Lung (tissue), 17 donors: ENCODE measurements at places on chromosomes 16 and 17. TPM values are rescaled to one million over a fixed set of nuclear protein-coding genes. Genes with fewer than 3 reads are reported as not detected.

- no peak overlapping the region for H3K4me3 ChIP-seq
- H3K36me3 ChIP-seq = no peaks in the 10 kb centered on the region
- H3K4me1 ChIP-seq = peaks cover 48% of the 10 kb centered on the region
- H3K27ac ChIP-seq = no peak overlapping the region
- H3K27me3 ChIP-seq = no peaks in the 10 kb centered on the region
- no peak for DNase-seq
Measured at GRCh38 chr17:57938061-57938502, 17.1 kb downstream of the CUEDC1 start.

CLEC18B gene
- 1.9 TPM for total RNA-seq

- peak overlapping the region; percentile 99 for H3K27ac ChIP-seq
- H3K4me1 ChIP-seq = peaks cover 19% of the 10 kb centered on the region
- H3K27me3 ChIP-seq = no peaks in the 10 kb centered on the region
- H3K4me3 ChIP-seq = peak overlapping the region; percentile 96
Measured at GRCh38 chr17:78359321-78359996, 418 bp downstream of the SOCS3 start.

GRCh38 chr17:19344311-19345066 lies 18.0 kb downstream of the B9D1 start:
- H3K36me3 ChIP-seq = peaks cover 2% of the 10 kb centered on the region
- no peak for DNase-seq
- H3K27ac ChIP-seq = no peak overlapping the region
- H3K27me3 ChIP-seq = no peaks in the 10 kb centered on the region

- peaks cover 3% of the 10 kb centered on the region for H3K27me3 ChIP-seq
- no peak overlapping the region for H3K27ac ChIP-seq
- no peak overlapping the region for H3K4me3 ChIP-seq
- H3K36me3 ChIP-seq = no peaks in the 10 kb centered on the region
Measured at GRCh38 chr16:82242201-82242600, 72.2 kb upstream of the MPHOSPH6 start.

GLG1 gene
- 156 TPM for total RNA-seq

- H3K27me3 ChIP-seq = no peaks in the 10 kb centered on the region
- no peak overlapping the region for H3K27ac ChIP-seq
- H3K4me3 ChIP-seq = no peak overlapping the region
- no peaks in the 10 kb centered on the region for H3K36me3 ChIP-seq
Measured at GRCh38 chr16:53007095-53007494, 45.6 kb downstream of the CHD9NB start.

- H3K27ac ChIP-seq = peak overlapping the region; percentile 93
- no peak for DNase-seq
- peaks cover 2% of the 10 kb centered on the region for H3K36me3 ChIP-seq
- peak overlapping the region; percentile 78 for H3K4me3 ChIP-seq
- no peaks in the 10 kb centered on the region for H3K27me3 ChIP-seq
- peaks cover 45% of the 10 kb centered on the region for H3K4me1 ChIP-seq
Measured at GRCh38 chr16:67846063-67846319, 742 bp upstream of the NUTF2 start.

DNA sequence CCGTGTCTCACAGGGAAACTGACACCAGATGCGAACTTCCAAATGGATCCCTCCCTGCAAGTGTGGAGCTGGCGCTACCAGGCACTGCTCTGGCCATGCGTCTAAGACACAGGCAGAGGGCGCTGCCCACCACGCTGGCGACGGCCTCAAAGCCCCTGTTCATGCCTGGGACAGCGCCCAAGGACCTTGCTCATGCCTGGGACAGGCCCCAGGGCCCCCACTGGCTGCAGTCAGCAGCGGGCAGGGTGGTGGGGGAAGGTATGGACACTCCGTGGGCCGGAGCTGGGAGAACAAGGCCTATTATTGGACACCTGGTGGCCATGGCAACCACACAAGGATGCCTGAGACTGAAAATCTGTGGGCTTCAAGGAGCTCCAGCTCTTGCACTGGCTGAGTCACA lies 8.8 kb downstream of the ZG16B start:
- no peaks in the 10 kb centered on the region for H3K4me1 ChIP-seq
- no peak overlapping the region for H3K27ac ChIP-seq
- H3K27me3 ChIP-seq = no peaks in the 10 kb centered on the region
- DNase-seq = peak; percentile 54
- H3K4me3 ChIP-seq = no peak overlapping the region

DNA sequence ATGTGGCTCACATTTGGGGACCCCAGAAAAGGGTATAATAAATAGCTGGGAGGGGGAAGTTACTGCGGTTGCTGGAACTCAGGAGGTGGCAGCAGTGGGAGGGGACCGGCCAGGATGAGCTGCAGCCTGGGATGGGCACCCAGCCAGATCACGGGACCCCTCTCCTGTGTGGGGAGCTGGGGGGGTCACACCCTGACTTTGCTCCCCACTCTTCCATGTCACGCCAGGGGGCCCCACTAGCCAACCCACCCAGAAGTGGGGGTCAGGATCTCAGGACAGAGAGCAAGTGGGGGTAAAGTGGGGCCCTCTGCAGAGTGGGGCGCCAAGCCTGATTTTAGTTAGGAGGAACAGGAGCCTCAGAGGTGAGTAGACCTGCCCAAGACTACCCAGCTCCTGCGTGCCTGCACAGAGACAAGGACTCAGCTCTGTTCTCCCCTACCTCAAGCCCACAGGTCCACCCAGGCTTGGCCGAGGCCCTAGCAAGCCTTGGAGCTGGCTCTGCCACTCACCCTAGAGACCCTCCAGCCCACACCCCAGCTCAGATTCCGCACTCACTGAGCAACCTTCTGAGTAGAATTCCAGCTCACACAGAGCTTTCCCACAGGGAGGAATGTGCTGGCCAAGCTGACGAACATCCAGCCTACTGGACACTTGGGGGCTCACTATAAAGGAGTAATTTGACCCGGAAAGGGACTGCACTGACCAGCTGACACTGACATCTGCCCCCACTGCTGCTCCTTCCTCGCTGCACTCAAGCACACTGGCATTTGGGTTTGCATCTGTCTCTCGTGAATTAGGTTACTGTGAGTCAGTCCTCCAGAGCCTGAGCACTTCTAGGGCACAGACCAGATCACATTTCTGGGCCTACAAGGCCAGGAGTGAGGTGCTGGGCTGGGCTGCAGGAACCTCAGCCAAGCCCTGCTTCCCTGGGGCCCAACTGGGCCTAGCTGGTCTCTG lies 310.1 kb downstream of the C16orf95 start:
- no peak for DNase-seq
- no peak overlapping the region for H3K27ac ChIP-seq
- H3K4me1 ChIP-seq = no peaks in the 10 kb centered on the region
- H3K36me3 ChIP-seq = no peaks in the 10 kb centered on the region
- no peak overlapping the region for H3K4me3 ChIP-seq
- H3K27me3 ChIP-seq = no peaks in the 10 kb centered on the region

TBC1D3L gene
- 5.1 TPM for total RNA-seq

GRCh38 chr16:83771306-83771942 lies 36.4 kb upstream of the HSBP1 start:
- H3K4me1 ChIP-seq = peaks cover 3% of the 10 kb centered on the region
- peak overlapping the region; percentile 57 for H3K27ac ChIP-seq
- H3K4me3 ChIP-seq = no peak overlapping the region

- no peak overlapping the region for H3K27ac ChIP-seq
- H3K27me3 ChIP-seq = no peaks in the 10 kb centered on the region
- H3K4me1 ChIP-seq = no peaks in the 10 kb centered on the region
- no peak for DNase-seq
Measured at GRCh38 chr16:48912360-48912759, 302.4 kb upstream of the N4BP1 start.

DNA sequence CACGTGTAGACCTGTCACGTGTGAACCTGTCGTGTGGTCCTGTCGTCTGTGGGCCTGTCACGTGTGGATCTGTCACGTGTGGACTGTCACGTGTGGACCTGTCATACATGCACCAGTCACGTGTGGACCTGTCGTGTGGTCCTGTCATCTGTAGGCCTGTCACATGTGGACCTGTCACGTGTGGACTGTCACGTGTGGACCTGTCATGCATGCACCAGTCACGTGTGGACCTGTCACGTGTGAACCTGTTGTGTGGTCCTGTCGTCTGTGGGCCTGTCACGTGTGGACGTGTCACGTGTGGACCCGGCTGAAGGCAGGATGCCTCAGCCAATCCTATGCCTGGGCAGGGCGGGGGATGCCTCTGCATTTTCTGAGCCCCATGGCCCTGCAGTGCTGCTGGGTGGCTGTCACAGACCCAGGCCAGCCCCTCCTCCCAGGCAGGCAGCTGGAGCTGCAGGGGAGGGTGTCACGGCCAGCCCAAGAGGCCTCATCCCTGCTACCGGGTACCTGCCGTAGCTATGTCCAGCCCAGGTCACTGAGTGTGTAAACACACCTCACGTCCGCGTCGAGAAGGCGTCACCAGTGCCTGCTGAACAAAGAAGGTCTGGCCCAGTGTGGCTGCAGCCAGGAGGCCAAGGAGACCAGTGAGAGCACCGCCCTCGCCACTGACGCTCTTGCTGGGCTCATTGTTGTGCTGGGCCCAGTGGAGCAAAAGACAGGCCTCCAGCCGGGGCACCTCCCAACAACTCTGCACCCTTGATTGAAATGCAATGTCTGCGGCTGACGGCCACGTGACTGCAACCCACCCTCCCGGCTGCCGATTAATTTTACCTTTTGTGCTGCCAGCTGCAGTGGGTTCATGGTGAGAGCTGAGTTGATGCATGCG lies 18.6 kb upstream of the ACSF3 start:
- H3K27me3 ChIP-seq = no peaks in the 10 kb centered on the region
- no peak overlapping the region for H3K4me3 ChIP-seq
- no peaks in the 10 kb centered on the region for H3K36me3 ChIP-seq
- no peak overlapping the region for H3K27ac ChIP-seq
- DNase-seq = no peak
- H3K4me1 ChIP-seq = no peaks in the 10 kb centered on the region

- H3K4me1 ChIP-seq = peaks cover 15% of the 10 kb centered on the region
- no peak overlapping the region for H3K4me3 ChIP-seq
- H3K27ac ChIP-seq = no peak overlapping the region
- peaks cover 2% of the 10 kb centered on the region for H3K36me3 ChIP-seq
- no peak for DNase-seq
Measured at GRCh38 chr16:85372627-85373372, 240.3 kb upstream of the GSE1 start.

GRCh38 chr16:87384162-87384874 lies 742 bp upstream of the FBXO31 start:
- H3K27me3 ChIP-seq = no peaks in the 10 kb centered on the region
- peak overlapping the region; percentile 90 for H3K27ac ChIP-seq
- peak overlapping the region; percentile 88 for H3K4me3 ChIP-seq

MT4 gene
- total RNA-seq = not detected

- no peaks in the 10 kb centered on the region for H3K27me3 ChIP-seq
- H3K4me1 ChIP-seq = no peaks in the 10 kb centered on the region
- no peak for DNase-seq
- H3K36me3 ChIP-seq = no peaks in the 10 kb centered on the region
- H3K27ac ChIP-seq = no peak overlapping the region
Measured at GRCh38 chr16:57916735-57917438, 54.0 kb downstream of the CNGB1 start.

GRCh38 chr16:89695875-89696669 lies 5.4 kb downstream of the SPATA2L start:
- no peak overlapping the region for H3K27ac ChIP-seq
- peaks cover 13% of the 10 kb centered on the region for H3K4me1 ChIP-seq
- peaks cover 22% of the 10 kb centered on the region for H3K36me3 ChIP-seq

- no peaks in the 10 kb centered on the region for H3K4me1 ChIP-seq
- H3K36me3 ChIP-seq = no peaks in the 10 kb centered on the region
- no peaks in the 10 kb centered on the region for H3K27me3 ChIP-seq
- DNase-seq = no peak
- no peak overlapping the region for H3K27ac ChIP-seq
Measured at GRCh38 chr17:28320215-28321061, 1.4 kb downstream of the TMEM97 start.

GRCh38 chr17:45790296-45790922 lies 6.3 kb downstream of the CRHR1 start:
- peaks cover 3% of the 10 kb centered on the region for H3K4me1 ChIP-seq
- H3K27ac ChIP-seq = no peak overlapping the region
- no peak overlapping the region for H3K4me3 ChIP-seq
- peaks cover under 1% of the 10 kb centered on the region for H3K27me3 ChIP-seq
- no peak for DNase-seq
- H3K36me3 ChIP-seq = no peaks in the 10 kb centered on the region

GRCh38 chr16:21157632-21158031 lies 842 bp upstream of the LDAF1 start:
- peaks cover 4% of the 10 kb centered on the region for H3K4me1 ChIP-seq
- DNase-seq = no peak
- no peaks in the 10 kb centered on the region for H3K36me3 ChIP-seq
- no peak overlapping the region for H3K4me3 ChIP-seq
- no peaks in the 10 kb centered on the region for H3K27me3 ChIP-seq

GRCh38 chr17:80795754-80796153 lies 195.9 kb upstream of the CHMP6 start:
- no peaks in the 10 kb centered on the region for H3K27me3 ChIP-seq
- H3K4me3 ChIP-seq = no peak overlapping the region
- no peaks in the 10 kb centered on the region for H3K36me3 ChIP-seq

DNA sequence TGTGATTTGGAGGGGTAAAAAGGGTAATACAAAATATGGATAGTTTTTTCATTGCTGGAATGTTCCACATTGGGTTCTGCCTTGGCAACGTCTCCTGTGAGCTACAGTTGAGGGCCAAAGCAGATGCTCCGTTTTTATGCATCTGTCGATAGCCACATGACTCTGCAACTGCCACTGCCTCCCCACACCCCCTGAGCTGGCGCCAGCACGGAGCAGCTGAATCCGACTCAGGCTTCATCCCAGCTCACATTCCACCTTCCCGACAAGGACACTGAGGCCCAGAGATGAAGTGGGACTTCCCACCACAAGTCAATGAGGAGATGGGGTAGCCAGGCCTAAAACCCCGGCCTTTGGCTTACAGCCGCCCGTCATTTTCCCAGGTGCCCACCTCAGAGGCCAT lies 334.1 kb downstream of the CDH13 start:
- no peaks in the 10 kb centered on the region for H3K36me3 ChIP-seq
- H3K27me3 ChIP-seq = no peaks in the 10 kb centered on the region
- no peak overlapping the region for H3K4me3 ChIP-seq
- DNase-seq = no peak
- H3K4me1 ChIP-seq = no peaks in the 10 kb centered on the region

DNA sequence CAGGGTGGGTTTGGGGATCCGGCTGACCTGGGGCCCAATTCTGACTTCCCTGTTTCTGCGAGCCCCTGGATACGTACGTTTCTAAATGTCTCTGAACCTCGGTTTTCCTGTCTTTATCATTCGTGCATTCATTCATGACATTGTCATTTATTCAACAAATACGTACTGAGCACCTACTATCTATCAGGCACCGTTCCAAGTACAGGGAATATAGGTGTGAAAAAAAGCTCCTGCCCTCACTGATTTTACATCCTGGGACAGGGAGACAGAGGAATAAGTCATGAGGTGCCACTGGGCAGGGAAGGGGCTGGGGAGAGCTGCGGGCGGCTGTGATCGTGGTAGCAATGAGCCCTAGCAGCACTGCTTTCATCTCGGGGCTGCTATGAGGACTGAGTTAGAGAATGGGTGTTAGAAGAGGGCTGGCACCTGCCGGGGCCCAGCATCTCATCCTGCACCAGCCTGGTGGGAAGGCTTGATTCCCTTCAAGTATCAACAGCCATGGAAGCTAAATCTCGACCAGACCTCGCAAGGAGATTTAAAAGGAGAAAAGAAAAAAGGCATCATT lies 88.3 kb upstream of the DNAH17 start:
- H3K27me3 ChIP-seq = no peaks in the 10 kb centered on the region
- peak; percentile 17 for DNase-seq
- H3K27ac ChIP-seq = peak overlapping the region; percentile 35
- H3K4me3 ChIP-seq = no peak overlapping the region
